ENCODE measurements at places on chromosomes 13 and 19. TPM values are rescaled to one million over a fixed set of nuclear protein-coding genes. Genes with fewer than 3 reads are reported as not detected.

GRCh38 chr13:111065698-111066097 is 49.4 kb upstream of the ARHGEF7 start:
- no peaks in the 10 kb centered on the region for H3K36me3 ChIP-seq
- DNase-seq, result no peak
- no peaks in the 10 kb centered on the region for H3K27me3 ChIP-seq
- H3K4me1 ChIP-seq, result no peaks in the 10 kb centered on the region
- no peak overlapping the region for H3K27ac ChIP-seq

ZNF568 gene
- total RNA-seq, result 25.8 TPM

GRCh38 chr19:4449639-4450028 is 8.0 kb downstream of the UBXN6 start:
- H3K4me3 ChIP-seq, result no peak overlapping the region
- peaks cover 1% of the 10 kb centered on the region for H3K4me1 ChIP-seq
- no peaks in the 10 kb centered on the region for H3K27me3 ChIP-seq
- DNase-seq, result no peak
- peaks cover 78% of the 10 kb centered on the region for H3K36me3 ChIP-seq

GRCh38 chr13:52405767-52406494 is at the start of gene THSD1:
THSD1 (minus strand) TSS chr13:52406172; CDS start chr13:52402600, 3,572 bp downstream.
- peak; percentile 29 for DNase-seq
- H3K4me1 ChIP-seq, result peaks cover 9% of the 10 kb centered on the region
- no peaks in the 10 kb centered on the region for H3K27me3 ChIP-seq
- H3K27ac ChIP-seq, result peak within 1 kb of the TSS; percentile 58
- H3K36me3 ChIP-seq, result no peaks in the 10 kb centered on the region

GRCh38 chr13:53301449-53301848 is 272.8 kb downstream of the OLFM4 start:
- no peak for DNase-seq
- no peaks in the 10 kb centered on the region for H3K27me3 ChIP-seq
- no peak overlapping the region for H3K27ac ChIP-seq
- no peak overlapping the region for H3K4me3 ChIP-seq
- H3K36me3 ChIP-seq, result no peaks in the 10 kb centered on the region
- H3K4me1 ChIP-seq, result no peaks in the 10 kb centered on the region

DNA sequence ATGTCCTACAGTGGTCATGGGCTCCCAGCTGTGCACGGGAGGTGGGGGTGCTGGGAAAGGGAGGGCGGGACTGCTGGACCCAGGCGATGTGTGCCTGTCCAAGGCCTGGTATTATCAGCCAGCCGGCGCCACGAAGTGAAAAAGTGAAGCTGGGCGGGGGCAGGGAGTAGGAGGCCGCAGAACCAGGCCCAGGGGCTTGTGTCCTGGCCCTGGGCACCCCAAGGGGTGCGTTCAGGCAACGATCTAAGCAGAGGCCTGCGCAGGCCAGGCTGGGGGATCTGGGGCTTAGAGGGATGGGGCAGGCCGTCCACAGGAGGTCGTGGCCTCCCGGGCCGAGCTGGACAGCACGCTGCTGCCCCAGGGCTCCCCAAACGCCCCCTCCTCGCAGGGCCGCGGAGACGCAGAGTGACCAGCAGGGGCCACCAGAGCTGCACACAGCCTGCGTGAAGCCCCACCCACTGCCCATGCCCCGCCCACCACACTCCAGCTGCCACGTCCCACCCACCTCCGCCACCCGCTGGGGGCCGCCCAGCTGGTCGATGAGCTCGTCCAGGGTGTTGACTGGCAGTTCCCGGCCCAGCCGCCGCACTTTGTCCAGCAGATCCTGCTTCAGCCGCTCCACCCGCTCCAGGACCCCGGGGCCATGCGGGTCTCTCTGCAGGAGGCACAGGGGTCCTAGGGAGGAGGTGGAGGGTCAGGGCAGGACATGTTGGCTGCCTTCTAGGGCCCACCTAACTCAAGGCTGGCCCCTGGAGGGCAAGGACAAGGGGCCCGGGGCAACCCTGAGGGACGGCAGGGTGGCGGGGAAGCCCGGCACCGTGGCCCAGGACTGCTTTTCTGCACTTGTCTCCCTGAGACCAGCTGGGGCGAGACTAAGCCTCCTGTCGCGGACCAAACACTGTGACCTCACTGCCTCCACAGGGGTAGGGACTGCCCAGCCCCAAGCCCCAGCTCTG is 9.5 kb downstream of the GPX4 start:
- peak; percentile 97 for DNase-seq
- no peak overlapping the region for H3K4me3 ChIP-seq
- H3K27ac ChIP-seq, result peak overlapping the region; percentile 76
- no peaks in the 10 kb centered on the region for H3K27me3 ChIP-seq

DNA sequence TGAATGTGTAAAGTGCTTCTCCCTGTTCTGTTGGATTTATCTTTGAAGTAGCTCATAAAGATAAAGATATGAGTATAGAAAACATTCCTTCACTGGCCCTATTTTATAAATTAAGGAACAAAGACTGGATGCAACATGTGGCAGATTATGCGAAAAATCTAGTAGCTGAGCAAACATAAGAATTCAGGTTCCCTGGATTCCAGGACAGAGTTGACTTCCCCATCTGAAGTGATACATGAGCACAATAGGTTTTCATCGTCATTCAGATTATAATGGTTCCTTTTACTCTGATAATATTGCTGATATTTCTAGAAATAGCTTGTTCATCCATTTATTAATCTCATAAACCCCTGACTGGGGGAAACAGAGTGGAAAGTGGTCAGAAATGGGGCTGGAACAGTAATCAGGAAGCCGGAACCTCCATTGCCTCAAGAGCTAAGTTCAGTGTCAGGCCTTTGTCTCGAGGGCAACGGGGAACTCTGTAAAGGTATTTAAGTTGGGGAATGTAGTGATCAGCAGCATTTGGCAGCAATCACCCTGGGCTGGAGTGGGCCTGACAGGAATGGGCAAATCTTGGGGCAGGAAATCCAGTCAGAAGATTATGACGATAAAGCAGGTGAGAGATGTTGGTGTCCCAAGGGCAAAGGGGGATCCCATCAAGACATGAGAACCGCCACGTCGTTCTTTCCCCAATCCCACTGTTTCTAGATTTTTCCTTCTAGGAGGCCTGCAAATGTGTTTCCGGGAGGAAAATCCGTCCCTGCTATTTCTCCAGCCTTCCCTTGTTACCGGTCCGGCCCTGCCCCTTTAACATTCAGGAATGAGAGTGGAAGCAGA is 232.5 kb upstream of the SERP2 start:
- peak overlapping the region; percentile 96 for H3K27ac ChIP-seq
- H3K4me1 ChIP-seq, result peaks cover 9% of the 10 kb centered on the region
- DNase-seq, result peak; percentile 3
- H3K27me3 ChIP-seq, result no peaks in the 10 kb centered on the region

THSD8 gene
- total RNA-seq, result not detected

- H3K27me3 ChIP-seq, result no peaks in the 10 kb centered on the region
- DNase-seq, result peak; percentile 64
- no peaks in the 10 kb centered on the region for H3K36me3 ChIP-seq
- H3K27ac ChIP-seq, result peak overlapping the region; percentile 87
- H3K4me1 ChIP-seq, result peaks cover 20% of the 10 kb centered on the region
These were observed 1.1 kb downstream of the GYS1 start for GRCh38 chr19:48991873-48992580.

NKPD1 gene
- total RNA-seq, result 0.81 TPM

SBK2 gene
- not detected for total RNA-seq

GRCh38 chr19:13411899-13412298 is 94.4 kb downstream of the CACNA1A start:
- no peaks in the 10 kb centered on the region for H3K27me3 ChIP-seq
- H3K4me1 ChIP-seq, result no peaks in the 10 kb centered on the region
- no peaks in the 10 kb centered on the region for H3K36me3 ChIP-seq
- H3K4me3 ChIP-seq, result no peak overlapping the region

ZGLP1 gene
- total RNA-seq, result 0.75 TPM

GRCh38 chr19:7113233-7113632 is 43.7 kb downstream of the ZNF557 start:
- H3K36me3 ChIP-seq, result peaks cover 10% of the 10 kb centered on the region
- no peak overlapping the region for H3K27ac ChIP-seq
- no peak overlapping the region for H3K4me3 ChIP-seq

GRCh38 chr13:19150226-19150625 is 31.4 kb downstream of the TUBA3C start:
- H3K36me3 ChIP-seq, result no peaks in the 10 kb centered on the region
- H3K4me3 ChIP-seq, result no peak overlapping the region
- no peaks in the 10 kb centered on the region for H3K4me1 ChIP-seq
- DNase-seq, result no peak

DNA sequence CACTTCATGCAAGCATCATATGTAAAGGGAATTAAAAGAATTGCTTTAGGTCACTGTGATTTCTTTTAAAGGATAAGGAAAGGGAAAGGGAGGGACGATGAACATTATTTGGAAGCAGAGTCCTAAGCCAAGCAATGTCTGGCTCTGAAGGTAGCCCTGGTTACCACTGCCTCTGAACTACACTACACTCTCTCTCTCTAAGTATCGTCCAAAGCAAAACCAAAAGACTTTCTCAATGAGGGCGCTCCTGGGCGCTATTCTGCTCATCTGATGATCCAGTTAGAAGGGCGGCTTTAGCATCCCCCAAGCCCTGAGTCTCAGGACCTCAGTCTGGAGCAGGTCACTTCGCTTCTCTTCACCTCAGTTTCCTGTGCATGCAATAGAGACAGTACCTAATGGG is 26.2 kb downstream of the FOXO1 start:
- no peak overlapping the region for H3K4me3 ChIP-seq
- H3K4me1 ChIP-seq, result peaks cover 56% of the 10 kb centered on the region
- peak overlapping the region; percentile 7 for H3K27ac ChIP-seq

DNA sequence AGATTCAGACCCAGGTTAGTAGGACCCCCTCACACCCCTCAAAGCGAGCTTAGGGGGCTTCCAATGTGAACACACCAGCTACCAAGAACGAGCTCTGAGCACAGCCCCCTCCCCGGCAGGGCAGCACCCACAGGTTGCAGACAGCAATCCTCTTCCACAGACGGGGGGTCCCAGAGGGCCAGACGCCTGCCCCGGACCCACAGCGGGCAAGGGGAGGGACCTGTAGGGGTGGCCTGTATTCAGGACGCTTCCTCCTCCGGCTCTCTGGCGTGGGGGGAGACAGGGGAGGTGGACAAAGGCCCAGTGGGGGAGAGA is 4.8 kb downstream of the TTYH1 start:
- DNase-seq, result no peak
- peaks cover 7% of the 10 kb centered on the region for H3K4me1 ChIP-seq
- no peaks in the 10 kb centered on the region for H3K36me3 ChIP-seq

SIGLECL1 gene
- total RNA-seq, result not detected

GRCh38 chr19:12126707-12127106 is 13.4 kb downstream of the ZNF20 start:
- no peaks in the 10 kb centered on the region for H3K4me1 ChIP-seq
- H3K27ac ChIP-seq, result no peak overlapping the region
- H3K4me3 ChIP-seq, result no peak overlapping the region
- H3K27me3 ChIP-seq, result no peaks in the 10 kb centered on the region
- DNase-seq, result peak; percentile 17

DLL3 gene
- total RNA-seq, result not detected

DACT3 gene
- total RNA-seq, result 1.7 TPM

- H3K27ac ChIP-seq, result no peak overlapping the region
- no peak overlapping the region for H3K4me3 ChIP-seq
- no peaks in the 10 kb centered on the region for H3K27me3 ChIP-seq
- H3K36me3 ChIP-seq, result no peaks in the 10 kb centered on the region
- H3K4me1 ChIP-seq, result peaks cover 3% of the 10 kb centered on the region
These were observed 451.5 kb upstream of the MIR17HG start for GRCh38 chr13:90896002-90896401.

AMER2 gene
- not detected for total RNA-seq

EBPL gene
- total RNA-seq, result 41.0 TPM

- H3K36me3 ChIP-seq, result peaks cover 6% of the 10 kb centered on the region
- H3K27me3 ChIP-seq, result no peaks in the 10 kb centered on the region
- no peak overlapping the region for H3K4me3 ChIP-seq
These were observed 21.6 kb downstream of the SLAIN1 start for GRCh38 chr13:77719128-77719527.

LILRA1 gene
- total RNA-seq, result not detected

ZNF534 gene
- total RNA-seq, result 1.2 TPM

GRCh38 chr19:50514346-50515167 is 844 bp upstream of the ASPDH start:
- no peaks in the 10 kb centered on the region for H3K36me3 ChIP-seq
- no peak overlapping the region for H3K4me3 ChIP-seq
- H3K27me3 ChIP-seq, result no peaks in the 10 kb centered on the region
- no peak overlapping the region for H3K27ac ChIP-seq
- H3K4me1 ChIP-seq, result peaks cover 6% of the 10 kb centered on the region

- H3K36me3 ChIP-seq, result no peaks in the 10 kb centered on the region
- no peak overlapping the region for H3K4me3 ChIP-seq
- H3K27ac ChIP-seq, result no peak overlapping the region
- no peak for DNase-seq
- peaks cover 3% of the 10 kb centered on the region for H3K4me1 ChIP-seq
These were observed 17.7 kb upstream of the WASF3 start for GRCh38 chr13:26539738-26540292.

DNA sequence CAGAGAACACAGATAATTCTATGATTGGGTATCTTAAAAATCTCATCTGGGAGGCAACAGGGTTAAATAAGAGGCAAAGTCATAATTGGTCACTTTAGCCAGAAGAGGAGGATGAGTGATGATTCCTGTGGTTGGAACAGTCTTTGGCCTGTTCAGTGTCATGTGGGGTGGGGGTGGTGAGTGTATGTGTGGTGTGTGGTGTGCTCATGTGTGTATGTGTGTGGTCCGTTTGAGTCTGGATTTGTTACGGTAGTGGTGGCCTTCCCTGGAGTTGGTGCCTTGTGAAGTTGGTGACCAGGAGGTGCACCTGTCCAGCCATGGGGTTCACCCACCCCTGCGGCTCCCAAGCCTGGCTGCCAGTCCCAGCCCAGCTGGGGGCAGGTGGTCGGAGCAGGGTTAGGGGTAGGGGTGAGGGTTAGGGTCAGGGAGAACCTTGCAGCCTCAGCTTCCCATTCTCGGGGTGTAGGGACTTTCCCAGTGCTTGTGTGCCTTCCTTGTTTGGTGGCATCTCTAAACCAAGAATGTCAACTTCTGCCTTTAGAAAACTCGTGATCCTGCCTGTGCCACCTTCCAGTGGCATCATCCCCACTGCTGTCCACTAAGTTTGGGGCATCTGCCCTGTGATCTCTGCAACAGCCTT is 97.5 kb downstream of the RAB20 start:
- H3K4me1 ChIP-seq, result no peaks in the 10 kb centered on the region
- no peak overlapping the region for H3K4me3 ChIP-seq
- DNase-seq, result no peak
- peaks cover 38% of the 10 kb centered on the region for H3K36me3 ChIP-seq

- H3K4me1 ChIP-seq, result no peaks in the 10 kb centered on the region
- H3K4me3 ChIP-seq, result no peak overlapping the region
- DNase-seq, result no peak
- no peaks in the 10 kb centered on the region for H3K36me3 ChIP-seq
- no peak overlapping the region for H3K27ac ChIP-seq
These were observed 471.5 kb downstream of the SLITRK5 start for GRCh38 chr13:88142653-88143052.

Measured in thyroid gland (tissue), 4 donors.